Activated naive CD4-positive, alpha-beta T cell (primary cell): ENCODE measurements at places on chromosomes 1 and 21.

DNA sequence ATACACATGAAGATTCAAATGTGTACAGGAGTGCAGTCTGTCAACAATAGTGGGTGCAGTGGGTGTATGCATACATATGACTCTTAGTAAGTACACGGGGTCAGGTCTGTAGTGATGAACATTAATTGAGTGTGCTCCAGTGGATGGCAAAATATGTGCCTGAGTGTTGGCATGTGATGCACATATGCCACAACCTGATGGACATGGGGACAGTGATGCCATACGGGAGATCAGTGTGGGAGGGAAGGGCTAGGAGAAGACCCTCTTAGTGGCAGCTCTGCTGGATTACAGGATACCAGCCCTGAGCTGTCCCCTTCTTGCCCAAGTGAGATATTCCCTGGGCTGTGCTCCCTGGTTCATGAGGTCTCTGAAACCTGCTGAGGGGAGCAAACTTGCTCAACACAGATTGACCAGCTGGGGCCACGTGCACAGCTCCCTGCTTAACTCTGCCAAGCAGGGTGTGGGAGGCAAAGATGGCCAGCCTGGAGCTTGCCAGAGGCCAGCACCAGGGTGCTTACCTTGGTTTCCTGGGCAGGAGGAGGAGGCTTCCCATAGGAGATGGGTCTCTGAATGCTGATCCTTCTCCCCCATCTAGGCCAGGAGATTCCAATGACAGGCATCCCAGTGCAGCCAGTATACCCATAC, 2.2 kb downstream of the SHISA4 start:
- DNase-seq: no peak

DNA sequence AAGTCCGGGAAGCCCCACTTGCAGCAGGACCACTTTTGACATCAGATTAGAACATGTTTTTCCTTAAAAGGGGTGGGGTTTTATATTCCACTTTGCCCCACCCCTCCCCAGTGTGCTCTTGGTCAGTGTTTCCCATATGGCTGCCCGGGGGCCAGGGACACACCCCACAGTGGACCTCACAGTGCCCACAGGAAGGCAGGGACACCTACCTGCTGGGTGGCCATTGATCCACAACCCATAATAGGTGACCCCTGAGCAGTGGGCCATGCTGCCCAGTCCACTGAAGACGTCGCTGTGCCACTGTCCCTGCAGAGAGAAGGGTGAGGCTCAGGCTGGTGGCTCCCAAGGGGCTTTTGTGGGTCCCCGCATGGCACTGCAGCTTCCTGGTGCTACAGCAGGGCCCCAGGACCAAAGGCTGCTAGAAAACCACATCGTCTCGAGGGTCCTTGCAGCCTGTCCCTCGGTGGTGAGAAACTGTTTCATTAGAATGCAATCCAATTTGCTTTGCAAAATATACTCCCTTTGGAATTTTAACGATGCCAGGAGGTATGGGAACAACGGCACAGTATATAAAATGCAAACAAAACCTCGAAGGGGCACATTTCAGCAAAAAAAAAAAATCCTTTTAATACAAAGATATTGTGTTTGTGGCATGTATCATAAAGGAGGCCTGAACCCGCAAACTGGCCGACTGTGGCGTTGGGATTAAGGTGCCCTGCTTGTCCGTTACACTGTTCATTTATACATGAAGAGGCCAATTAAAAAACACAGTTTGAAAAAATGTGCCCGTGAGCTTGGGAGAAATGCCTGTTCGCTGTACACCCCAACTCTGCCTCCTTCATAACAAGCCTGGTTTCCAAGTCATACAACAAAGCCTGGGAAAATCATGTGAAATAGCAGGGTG, 16.9 kb downstream of the MORN1 start:
- DNase-seq: no peak

DNA sequence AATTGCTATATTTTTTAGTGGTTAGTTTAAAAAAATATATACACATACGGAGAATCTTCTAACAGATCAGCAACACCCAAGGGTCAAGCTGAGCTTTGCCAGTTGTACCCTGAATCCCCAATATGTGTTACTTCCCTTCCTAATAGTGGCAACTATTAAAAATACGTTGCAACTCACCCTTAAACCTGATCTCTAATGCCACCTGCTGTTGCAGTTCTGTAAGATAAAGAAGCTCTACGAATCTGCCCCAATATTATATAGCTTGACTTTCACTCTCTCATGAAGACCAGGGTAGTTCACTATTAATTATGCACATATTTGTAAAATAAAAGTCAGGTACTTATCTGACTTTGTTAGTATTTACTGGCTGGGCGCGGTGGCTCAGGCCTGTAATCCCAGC, 58.4 kb downstream of the ASH1L start:
- no peak for DNase-seq

- no peak for DNase-seq
Measured at GRCh38 chr1:118504221-118504644, 319.2 kb upstream of the SPAG17 start.

GRCh38 chr1:240803151-240803550, 191.2 kb upstream of the GREM2 start:
- DNase-seq: no peak

DNA sequence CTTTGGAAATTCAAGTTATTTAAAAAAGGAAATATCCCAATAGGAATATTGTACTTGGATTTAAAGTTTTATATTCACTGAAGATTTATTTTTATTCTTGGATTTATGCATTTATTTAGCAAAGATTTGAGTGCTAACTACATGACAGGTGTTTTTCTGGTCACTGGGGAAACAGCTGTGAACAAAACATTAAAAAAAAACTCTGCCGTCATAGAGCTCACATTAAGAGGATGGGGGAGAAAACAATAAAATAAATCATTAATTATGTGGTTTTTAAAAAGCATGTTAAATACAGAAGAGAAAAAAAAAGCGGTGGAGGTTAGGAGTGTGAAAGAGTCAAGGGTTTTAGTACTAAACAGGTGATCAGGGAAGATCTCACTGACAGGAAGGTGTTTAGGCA, 149.9 kb downstream of the GALNT2 start:
- no peak for DNase-seq

GRCh38 chr1:27003745-27004470, 8.7 kb downstream of the TENT5B start:
- no peak for DNase-seq

GRCh38 chr1:199152676-199153075, 513.8 kb downstream of the PTPRC start:
- DNase-seq: no peak

DNA sequence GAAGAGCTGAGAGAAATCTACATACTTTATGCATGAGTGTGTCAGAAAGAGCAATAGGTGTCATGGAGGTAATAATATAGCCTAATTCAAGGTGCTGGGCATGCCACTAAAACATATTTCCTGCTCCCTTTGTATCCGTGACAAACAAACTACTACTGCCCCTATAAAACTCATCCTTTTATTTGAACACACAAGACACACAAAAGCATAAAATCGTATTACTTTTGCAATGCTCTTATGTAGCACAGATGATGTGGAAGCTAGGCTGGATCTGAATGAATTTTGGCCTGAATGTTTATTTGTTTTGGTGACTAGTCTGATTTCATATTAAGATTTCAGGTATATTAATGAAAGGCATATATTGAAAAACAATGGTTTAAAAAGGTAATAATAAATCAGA, 239.3 kb upstream of the NEGR1 start:
- DNase-seq: no peak

GRCh38 chr1:205969229-205969628, 26.0 kb upstream of the SLC26A9 start:
- no peak for DNase-seq

DNA sequence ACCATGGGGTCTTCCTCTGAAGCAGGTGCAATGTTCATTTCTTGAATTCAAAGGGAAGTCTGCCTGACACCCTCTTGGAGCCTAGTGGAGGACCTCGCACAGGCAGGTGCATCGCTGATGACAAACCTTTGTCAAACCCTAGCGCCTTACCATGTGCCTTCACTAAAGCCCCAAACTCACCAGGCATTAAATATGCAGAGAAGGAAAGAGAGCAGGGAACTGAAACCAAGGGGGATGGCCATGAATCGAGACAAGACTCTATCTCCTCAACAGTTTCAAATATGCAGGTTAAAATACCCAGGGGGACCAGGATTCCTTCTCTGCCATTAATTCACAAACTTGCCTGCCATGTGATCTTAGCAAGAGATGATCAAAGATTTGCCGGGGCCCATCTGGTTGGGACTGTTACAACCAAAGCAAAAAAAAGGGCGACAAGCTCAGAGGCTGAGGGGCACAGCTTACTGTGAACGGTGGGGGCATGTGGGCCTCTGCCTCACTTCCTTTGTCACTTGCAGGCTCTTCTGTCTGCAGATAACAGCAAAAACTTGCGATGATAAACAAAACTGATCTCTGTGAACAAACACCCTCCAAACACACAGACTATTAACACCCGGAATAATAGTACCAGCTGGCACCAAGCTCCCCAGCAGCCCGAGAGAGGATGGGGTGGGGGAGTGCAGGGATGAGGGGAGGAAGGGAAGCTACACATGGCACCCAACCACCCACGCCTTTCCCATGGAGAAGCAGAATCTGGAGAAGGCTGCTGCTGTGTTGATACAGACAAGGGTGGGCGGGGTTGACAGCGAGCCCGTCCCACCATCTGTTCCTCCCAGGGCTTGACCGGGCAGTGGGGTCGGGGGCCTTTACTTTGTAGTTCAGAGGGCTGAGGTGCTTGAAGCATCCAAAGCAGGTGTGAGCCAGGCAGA, 33.9 kb downstream of the TMEM63A start:
- DNase-seq: peak; percentile 28

GRCh38 chr1:41658431-41659158, 174.1 kb upstream of the EDN2 start:
- no peak for DNase-seq

- no peak for DNase-seq
Measured at GRCh38 chr1:199042193-199042592, 403.4 kb downstream of the PTPRC start.

- DNase-seq: no peak
Measured at GRCh38 chr1:64909031-64909430, 57.3 kb downstream of the JAK1 start.

DNA sequence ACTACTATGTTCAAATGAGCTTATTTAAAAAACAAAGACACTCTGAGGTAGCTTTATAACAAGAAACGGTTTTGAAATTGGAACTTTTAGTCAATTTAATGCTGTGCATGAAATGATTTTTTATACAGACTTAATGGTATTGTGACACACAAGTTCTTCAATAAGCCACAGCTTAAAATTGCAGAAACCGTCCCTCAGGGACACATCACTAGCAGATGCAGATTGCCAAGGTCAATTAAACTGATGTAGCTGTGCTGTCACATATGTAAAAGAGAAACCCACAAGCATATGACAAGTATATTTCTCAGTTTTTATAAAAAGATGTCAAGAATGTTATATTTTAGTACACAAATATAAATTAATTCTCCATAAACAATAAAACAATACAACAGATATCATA, 366.9 kb downstream of the DPYD start:
- no peak for DNase-seq
